Uterus (tissue), 4 donors: ENCODE measurements at places on chromosomes 3 and 15.
A peak's percentile ranks its signal among the peaks of the same experiment; 100 is the strongest.

DNA sequence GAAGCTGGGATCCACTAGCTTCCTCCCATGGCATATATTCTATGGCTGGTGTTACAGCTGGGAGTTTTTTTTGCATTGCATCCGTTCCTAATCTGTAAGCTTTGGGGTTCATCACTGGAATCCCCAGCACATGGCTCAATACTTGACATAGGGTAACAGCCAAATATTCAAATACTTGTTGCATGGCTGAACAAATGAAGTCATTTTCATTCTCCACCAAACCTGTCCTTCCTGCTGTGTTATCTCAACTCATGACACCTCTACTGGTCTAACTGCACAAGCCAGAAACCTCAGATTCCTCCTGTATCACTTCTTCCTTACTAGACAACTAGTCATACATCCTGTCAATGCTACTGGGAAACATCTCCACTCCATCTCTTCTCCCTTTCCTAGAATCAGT, 43.4 kb downstream of the ST3GAL6 start:
- no peak overlapping the region for H3K4me3 ChIP-seq
- no peak for DNase-seq
- no peaks in the 10 kb centered on the region for H3K36me3 ChIP-seq

GRCh38 chr3:129586746-129587430, 19.6 kb downstream of the PLXND1 start:
- H3K27me3 ChIP-seq: no peaks in the 10 kb centered on the region
- no peaks in the 10 kb centered on the region for H3K36me3 ChIP-seq
- peak overlapping the region; percentile 62 for H3K27ac ChIP-seq
- no peaks in the 10 kb centered on the region for H3K4me1 ChIP-seq
- H3K4me3 ChIP-seq: no peak overlapping the region

GRCh38 chr3:145557405-145557804, 603.6 kb downstream of the PLOD2 start:
- DNase-seq: no peak
- H3K27me3 ChIP-seq: no peaks in the 10 kb centered on the region
- H3K4me3 ChIP-seq: no peak overlapping the region
- no peaks in the 10 kb centered on the region for H3K36me3 ChIP-seq

DNA sequence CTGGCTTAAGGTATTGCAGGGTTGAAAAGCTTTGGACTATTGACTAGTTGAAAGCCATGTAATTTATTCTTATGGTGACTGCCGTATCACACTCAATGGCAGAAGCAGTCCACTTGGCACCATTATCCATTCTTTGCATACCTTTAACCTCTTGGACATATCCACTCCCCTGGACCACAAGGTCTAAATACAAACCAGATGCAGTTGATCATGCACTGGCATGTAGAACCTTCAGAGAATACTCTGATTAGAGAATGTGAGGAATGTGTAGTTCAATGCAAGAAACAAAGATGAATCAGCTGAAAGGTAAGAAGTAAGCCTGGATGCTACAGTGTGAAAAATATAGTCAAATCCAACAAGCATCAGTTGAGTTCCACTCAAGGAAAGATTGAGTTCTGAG, 93.1 kb downstream of the FRMD5 start:
- no peaks in the 10 kb centered on the region for H3K27me3 ChIP-seq
- H3K36me3 ChIP-seq: no peaks in the 10 kb centered on the region
- no peak for DNase-seq

DNA sequence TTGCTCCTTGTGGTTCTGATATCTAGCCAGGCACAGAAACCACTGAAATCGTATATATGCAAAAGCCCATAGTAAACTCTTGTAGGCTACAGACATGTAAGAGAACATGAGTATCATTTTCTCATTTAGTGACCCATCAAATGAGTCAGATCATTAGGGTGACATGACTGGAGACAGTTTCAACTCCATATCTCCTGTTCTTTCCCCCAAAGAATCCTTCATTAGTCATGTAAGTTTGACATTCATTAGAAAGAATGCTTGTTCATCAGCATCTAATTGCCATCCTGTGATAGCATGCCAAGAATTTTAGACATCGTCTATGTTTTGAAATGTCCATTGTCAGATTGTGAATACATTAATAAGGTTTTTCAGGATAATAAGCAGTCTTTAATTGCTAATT, 264.9 kb upstream of the TPM1 start:
- no peaks in the 10 kb centered on the region for H3K27me3 ChIP-seq
- H3K4me1 ChIP-seq: no peaks in the 10 kb centered on the region
- no peak for DNase-seq
- no peaks in the 10 kb centered on the region for H3K36me3 ChIP-seq
- H3K4me3 ChIP-seq: no peak overlapping the region
- H3K27ac ChIP-seq: no peak overlapping the region
